ENCODE measurements at places on chromosomes 12 and 14.

DNA sequence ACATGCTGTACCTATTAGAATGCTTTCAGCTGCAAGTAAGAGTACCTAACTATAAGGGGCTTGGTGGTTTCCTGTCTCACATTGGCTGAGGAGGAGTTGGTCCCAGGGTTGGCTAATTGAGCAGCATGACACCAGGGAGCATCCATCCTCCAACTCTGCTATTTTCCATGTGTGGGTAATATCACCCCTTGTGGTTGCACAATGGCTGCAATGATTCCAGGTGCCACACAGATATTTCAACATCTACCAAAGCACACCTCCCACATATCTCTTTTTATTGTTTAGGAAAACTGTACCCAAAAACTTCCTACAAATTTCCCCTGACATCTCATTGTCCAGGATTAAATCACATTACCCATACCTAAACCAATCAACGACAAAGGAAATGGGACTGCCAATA is 118.0 kb upstream of the EEA1 start:
- DNase-seq, result no peak

DNA sequence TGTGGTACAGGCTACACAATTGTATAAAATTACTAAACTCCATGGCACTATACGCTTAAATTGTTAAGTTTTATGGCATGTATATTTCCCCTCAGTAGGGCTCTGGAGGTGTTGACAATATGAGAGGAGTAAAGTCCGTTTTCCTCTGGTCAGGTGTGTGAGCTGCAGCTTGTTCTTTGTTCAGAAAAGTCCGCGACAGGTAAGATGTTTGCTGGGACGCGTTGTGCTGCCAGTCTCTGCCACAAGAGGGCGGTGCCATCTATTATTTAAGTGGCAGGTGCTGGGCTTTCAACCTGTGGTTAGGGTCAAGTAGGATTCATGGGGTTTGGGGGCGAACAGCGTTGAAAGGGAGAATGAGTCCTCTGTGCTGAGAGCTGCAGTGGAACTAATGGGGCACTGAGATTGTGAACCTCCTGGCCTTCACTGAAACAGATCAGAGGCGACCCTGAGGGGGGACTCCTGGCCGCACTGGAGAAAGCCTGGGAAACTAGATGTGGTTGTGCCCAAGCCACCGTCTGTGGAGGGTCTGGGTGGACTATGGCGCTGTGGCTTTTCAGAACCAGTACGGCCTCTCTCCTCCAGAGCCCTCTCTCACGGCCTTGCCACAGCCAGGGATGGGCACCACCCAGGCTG is 179.0 kb downstream of the SLC15A4 start:
- DNase-seq, result no peak

- DNase-seq, result no peak
Measured at GRCh38 chr14:75842551-75842950, 139.2 kb downstream of the TGFB3 start.

- DNase-seq, result no peak
Measured at GRCh38 chr12:108846290-108846701, 11.1 kb downstream of the SSH1 start.

All from fibroblast of skin of scalp (primary cell).